ENCODE measurements at places on chromosomes 16 and 17.
A peak's percentile ranks its signal among the peaks of the same experiment; 100 is the strongest.

DNA sequence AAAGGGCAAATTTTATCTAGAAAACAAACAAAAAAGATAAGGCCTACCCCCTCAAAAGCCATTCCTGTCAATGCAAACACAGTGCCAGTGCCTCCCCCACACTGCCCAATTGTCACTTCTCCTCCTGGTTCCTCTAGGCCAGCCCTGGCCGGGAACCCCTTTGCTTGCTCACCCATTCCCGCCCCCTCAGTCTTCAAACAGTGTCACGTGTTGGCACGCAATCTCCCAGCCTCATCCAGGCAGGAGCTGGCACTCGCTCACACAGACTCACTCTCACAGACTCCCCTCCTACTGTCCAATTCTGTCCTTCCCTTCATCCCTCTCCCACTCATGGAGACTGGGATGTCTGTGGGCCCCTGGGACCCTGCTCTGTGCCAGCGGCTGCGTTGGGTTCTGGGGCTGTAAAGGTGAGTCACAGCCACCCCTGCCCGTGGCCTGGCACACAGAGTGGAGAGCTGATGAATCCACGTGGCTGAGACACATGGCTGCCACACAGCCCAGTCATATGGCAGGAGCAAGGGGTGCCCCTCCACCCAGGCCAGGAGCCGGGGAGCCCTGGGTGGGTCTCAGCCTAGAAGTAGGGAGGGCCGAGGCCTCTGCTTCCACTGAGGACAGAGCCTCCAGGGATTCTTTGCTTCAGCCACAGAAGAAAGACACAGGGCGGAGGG, 54.8 kb downstream of the VAC14 start:
- DNase-seq = no peak

DNA sequence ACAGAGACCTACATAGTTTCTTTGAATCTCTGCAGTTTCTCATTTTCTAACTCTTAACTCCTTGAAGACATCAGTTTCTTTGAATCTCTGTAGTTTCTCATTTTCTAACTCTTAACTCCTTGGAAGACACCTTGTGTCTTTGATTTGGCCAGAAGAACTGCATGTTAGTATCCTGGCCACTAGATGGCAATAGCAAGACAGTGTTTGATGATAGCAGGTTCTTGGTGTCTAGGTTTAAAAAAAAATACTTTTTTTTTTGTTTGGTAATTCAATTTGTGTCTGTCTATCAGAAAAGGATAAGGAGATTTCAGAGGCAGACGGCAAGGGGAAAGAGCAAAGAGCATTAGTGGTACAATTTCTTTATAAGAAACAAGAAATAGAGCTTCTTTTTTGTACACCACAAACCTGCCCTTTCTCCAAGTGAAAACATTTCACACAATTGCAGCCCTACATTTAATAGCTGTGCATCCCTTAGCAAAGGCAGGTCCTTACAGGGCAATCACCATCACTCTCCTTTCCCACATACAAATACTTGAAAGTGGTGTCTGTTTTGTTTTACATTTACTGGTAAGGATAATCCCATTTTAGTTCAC, 1324.9 kb upstream of the CDH8 start:
- DNase-seq = no peak

DNA sequence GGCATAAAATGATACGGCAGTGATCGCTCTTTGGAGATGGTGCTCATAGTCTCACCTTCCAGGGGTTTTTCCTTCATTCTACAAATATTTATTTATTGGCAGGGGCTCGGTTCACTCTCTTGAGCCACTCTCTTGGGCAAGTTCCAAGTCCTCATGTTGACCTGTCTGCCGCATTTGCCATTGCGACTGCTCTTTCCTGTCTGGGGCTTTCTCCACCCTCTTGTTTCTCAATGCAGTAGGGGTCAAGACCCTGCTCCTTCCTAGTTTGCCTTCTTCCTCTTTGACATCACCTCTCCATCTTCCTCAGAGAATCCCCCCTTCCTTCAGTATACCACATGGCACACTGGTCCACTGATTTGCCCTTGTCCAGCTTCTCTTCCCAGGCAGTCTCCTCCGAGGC, 21.9 kb upstream of the LRRC75A start:
- no peak for DNase-seq

- DNase-seq = no peak
These were observed 28.1 kb downstream of the MMP15 start for GRCh38 chr16:58053682-58054005.

DNA sequence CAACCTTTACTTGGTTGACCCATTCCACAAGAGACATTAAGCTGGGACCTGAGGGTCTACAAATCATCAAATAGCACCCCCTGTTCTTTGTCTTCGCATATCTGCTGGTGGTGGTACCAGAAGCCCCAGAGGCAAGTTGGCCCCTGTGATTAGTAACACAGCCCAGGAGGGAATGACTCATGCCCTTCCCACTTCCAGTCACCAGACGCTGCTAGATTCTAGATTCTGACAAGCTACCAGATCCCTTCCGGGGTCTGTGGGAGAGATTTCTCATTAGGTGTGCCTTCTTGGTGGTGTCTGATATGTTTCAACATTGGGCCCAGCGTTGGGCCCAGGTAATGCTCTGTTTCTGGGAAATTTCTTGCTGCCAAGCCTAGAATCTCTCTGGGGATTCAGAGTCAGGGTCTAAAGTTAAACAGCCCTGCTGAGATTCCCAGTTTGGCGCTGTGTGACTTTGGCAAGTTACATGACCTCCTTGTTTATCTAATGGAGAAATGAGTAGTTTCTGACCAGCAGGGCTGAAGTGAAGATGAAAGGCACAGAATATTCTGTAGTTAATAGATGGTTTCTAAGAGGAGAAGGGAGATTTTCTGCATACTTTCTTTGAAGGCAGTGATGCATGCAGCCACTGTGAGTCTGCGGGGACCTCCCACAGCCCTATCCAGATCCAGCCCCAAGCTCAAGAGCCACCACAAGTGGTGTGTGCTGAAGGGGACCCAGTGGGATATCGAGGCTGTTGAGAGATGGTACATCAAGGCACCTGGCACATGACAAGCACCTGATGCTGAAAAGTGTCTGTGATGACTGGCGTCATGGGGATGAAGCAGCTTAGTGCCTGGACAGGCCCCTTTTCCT, 3.9 kb downstream of the TRPV2 start:
- DNase-seq = peak; percentile 31

DNA sequence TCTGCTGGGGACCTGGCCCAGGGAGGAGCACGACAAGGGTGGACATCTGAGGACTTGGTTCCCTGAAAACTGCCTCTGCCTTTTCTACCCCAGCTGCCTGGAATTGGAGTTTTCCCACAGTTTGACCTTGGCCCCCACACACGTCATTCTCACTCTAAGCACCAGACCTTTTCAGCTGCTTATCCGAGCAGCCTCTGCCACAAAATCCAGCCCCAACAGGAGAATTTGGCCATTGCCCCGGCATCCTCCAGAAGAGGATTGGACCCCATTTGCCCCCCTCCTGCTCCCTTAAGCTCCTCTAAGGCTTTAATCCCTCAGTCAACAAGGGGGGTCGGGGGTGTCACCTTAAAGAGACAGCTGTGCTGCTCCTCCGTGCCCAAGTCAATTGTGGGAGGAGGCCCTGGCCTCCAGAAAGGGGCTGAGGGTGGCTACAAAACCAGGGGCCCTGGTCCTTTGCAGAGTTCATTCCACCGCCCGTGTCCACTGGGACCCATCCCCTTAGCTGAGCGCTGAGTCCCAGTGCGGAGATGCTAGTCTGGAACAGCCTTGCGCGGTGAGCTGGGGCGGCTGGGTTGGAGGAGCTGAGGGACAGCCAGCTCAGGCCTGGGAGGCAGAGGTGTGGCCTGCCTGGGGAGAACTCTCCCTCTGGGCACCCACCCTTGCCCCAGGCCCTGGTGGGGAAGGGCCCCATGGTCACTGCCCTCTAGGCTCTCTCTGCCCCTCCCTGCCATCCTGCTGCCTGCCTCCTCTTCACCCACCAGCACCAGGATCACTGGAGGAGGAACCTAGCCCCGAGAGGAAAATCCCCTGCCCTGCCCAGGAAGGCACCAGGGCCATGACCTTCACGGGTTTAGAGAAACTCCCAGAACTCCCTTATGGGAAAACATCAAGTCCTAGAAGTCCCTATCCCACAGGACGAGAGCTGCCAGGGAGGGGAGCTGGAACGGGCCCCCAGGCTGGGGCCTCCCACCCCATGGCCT, 18.8 kb downstream of the TTYH2 start:
- DNase-seq = no peak

- DNase-seq = no peak
These were observed 62.4 kb downstream of the VMP1 start for GRCh38 chr17:59769887-59770286.

DNA sequence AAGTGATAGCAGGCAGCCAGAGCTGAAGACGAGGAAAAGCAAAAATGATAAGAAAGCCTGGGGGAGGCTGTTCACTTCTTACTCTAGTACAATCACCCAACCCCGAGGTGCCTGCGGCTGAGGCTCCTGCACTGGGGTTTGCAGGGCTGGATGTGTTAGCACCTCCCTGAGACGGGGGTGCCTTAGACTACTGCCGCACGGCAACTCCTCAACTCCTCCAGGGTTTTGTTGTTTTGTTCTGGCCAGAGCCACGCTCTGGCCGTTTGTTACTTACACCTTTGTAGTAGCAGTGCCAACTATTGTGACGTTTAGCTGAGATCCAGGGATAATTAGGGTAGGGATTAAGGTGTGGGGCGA, 51.5 kb downstream of the LDHD start:
- DNase-seq = peak; percentile 17
